Activated T-cell treated with anti-CD3 and anti-CD28 coated beads for 48 hours (primary cell): ENCODE measurements at places on chromosomes 6 and 20.

GRCh38 chr6:91337967-91338366, 751.1 kb upstream of the MAP3K7 start:
- DNase-seq, result no peak

DNA sequence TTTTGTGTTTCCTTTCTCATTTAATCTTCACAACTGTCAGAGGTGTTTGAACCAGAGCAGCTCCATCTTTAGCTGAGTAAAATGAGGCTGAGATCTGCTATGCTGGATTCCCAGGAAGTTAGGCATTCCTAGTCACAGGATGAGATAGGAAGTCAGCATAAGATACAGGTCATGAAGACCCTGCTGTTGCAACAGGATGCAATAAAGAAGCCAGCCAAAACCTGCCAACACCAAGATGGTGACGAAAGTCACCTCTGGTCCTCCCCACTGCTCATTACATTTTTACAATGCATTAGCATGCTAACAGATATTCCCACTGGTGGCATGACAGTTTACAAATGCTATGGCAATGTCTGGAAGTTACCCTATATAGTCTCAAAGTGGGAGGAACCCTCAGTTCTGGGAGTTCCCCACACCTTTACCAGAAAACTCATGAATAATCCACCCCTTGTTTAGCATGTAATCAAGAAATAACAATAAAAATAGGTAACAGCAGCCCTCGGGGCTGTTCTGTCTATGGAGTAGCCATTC, 262.2 kb upstream of the FERMT1 start:
- no peak for DNase-seq

DNA sequence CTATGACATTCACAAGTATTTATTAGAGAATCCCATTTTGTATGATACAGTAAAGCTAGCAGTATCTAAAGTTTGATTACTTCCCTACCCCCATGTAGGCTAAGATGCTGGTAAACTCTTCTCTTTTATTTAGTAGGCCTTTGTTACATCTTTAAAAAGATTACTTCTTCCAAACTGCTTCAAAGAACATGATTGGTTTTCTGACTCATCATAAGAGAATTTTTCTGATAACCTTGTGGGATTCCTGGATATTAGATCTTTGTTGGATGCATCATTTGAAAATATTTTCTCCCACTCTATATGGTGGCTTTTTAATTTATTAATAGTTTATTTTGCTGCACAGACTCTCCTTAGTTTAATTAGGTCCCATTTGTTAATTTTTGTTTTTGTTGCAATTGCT, 898.3 kb upstream of the ADGRB3 start:
- DNase-seq, result no peak

DNA sequence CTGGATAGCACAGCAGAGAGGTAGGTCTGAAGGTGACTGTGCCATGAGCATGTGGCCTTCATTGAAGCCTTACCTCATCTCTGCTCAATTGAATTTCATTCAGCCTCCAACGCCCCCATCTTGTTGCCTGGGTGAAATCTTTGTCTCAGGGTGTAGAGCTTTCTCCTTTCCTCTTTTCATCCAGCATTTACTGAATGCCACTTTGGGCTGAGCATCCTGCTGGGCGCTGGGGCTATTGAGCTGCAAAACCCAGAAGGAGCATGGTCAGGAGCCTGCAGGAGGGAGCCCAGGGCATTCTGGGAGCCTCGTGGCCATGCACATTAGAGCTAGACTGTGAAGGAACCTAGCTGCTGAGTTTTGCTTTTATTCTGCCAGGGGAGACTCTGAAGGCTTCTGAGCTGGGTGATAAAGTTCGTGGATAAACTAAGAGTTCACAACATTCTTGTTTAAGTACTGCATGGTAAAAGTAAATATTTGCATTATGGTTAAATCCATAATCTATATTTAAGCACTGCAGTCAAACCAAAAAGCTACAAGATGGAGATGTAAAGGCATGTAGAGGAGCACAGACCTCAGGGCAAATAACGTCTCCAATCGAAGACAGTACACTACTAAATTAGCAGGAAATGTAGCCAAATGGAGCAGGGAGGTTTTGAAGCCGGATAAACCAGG, 13.2 kb upstream of the ASXL1 start:
- DNase-seq, result no peak

GRCh38 chr20:37381621-37382471, 35.9 kb downstream of the SRC start:
- DNase-seq, result no peak

- DNase-seq, result no peak
Observed at GRCh38 chr20:51360451-51361201, 181.9 kb downstream of the NFATC2 start.

GRCh38 chr20:53578492-53579222, 15.0 kb downstream of the ZNF217 start:
- DNase-seq, result no peak

DNA sequence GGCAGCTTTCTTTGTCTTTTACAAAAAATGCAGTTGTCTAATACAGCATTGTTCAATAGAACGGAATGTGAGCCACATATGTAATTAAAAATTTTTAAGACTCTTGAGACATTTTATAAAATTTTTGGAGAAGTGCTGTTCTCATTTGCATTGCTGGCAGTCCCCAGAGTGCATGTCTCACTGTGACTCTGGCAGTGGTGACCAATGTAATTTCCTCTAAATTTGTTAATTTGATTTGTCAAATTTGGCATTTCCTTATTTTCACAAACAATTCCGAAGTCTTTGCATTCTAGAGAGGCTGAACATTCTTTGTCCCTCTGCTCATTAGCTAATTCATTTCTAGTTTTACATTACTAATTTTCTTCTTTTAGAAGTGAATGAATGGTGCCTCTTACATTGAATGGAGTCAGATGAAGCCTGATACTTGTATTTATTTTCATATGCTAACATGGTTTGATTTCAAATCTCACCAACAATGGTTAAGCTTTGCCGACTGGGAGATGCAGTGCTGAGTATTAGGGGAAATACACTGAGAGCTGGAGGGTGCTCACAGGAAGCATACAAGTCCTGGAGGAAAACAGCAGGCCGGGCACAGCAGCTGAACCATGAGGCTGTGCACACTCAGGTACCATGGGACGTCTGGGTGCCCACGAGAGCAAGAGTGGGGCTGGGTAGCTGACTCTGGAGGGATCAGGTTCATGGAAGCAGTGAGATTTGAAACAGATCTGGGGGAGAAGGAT, 68.5 kb upstream of the ARMC2 start:
- no peak for DNase-seq

- DNase-seq, result no peak
Observed at GRCh38 chr6:71383476-71383875, 94.9 kb downstream of the OGFRL1 start.

DNA sequence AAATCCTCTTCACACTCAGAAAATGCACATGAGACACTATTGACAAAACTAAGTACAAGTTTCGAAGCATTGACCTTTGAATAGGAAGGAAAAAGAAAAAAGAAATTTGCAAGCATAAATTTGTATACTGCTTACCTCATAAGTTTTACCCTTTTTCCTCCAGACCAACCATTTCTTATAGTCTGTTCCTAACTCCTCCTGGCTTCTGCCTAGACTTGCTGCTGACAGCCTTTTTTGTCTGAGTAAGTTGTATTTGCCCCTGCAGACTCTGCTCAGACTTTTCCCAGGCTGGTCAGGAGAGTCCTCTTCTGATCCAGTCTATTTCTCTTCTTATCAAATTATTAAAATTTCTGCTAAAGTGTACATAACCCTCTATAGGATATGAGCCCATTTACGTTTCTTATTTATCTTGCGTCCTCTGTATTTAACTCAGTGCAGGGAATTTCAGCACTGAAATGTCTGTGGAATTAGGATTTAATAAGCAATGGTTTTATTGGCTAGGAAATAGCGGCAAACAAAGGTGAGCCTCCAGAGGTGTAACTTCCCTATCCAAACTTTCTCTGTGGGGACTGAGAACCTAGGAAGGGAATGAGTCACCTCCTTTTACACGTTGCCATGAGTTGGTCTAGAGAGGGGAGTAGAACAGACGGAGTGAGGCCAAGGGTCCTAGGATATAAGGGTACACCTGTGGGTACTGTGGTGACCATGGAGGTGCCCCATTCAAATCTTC, 207.1 kb upstream of the MARCKS start:
- DNase-seq, result no peak
